ENCODE measurements at places on chromosomes 5 and 9. TPM values are rescaled to one million over a fixed set of nuclear protein-coding genes. Genes with fewer than 3 reads are reported as not detected.

The LMBRD2 gene
- 11.3 TPM for total RNA-seq

DNA sequence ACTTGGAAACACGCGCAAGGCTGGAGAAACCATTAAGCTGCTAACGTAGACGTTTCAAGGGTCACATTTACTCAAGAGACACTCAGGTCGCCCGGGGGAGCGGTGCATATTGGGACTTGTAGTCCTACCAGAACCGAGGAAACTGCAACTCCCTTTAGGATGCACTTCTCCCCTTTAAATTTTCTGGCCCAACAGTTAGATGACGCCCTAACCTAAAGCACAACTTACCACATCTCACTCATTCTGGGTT is 384 bp upstream of the DMXL1 start:
- DNase-seq, result no peak

- no peak for DNase-seq
These were observed 76.8 kb downstream of the STK10 start for GRCh38 chr5:172110921-172111851.

GRCh38 chr9:8858596-8859161 is 1059.1 kb upstream of the DMAC1 start:
- peak; percentile 10 for DNase-seq

- no peak for DNase-seq
These were observed 36.3 kb downstream of the VCP start for GRCh38 chr9:35035851-35036701.

DNA sequence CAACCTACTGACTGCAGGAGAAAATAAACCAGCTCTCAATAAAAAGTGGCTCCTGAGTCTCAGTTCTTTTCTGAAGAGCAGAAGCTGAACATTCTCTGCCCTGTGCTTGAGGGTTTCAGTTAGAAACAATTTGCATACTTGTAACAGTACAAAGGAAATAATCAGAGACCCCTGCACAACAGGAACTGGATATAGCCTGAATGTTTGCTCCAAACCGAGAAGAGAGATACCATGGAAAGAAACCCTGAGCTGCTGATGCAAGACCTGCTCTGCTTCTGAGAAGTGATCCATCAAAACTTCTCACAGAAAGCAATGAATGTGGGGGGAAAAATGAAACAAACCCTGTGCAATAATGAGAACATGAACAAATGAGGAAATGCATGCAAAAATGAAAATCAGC is 592.9 kb downstream of the SEMA5A start:
- DNase-seq, result no peak

GRCh38 chr9:19176856-19177255 is 49.6 kb upstream of the PLIN2 start:
- DNase-seq, result no peak

GRCh38 chr5:178192244-178192643 is 5.1 kb upstream of the GMCL2 start:
- DNase-seq, result no peak

- DNase-seq, result no peak
These were observed 185.6 kb downstream of the DMAC1 start for GRCh38 chr9:7613931-7614330.

GRCh38 chr9:35537913-35538312 is 48.0 kb downstream of the RUSC2 start:
- DNase-seq, result peak; percentile 35

- peak; percentile 17 for DNase-seq
These were observed 333.7 kb downstream of the PDE4D start for GRCh38 chr5:59559847-59560246.
